A549 (cell line): ENCODE measurements at places on chromosomes 12 and 14.

- DNase-seq: no peak
These were observed 285.8 kb downstream of the ADGRD1 start for GRCh38 chr12:131239384-131240094.

- DNase-seq: peak; percentile 5
These were observed 279.9 kb downstream of the RPS29 start for GRCh38 chr14:49306152-49306751.

DNA sequence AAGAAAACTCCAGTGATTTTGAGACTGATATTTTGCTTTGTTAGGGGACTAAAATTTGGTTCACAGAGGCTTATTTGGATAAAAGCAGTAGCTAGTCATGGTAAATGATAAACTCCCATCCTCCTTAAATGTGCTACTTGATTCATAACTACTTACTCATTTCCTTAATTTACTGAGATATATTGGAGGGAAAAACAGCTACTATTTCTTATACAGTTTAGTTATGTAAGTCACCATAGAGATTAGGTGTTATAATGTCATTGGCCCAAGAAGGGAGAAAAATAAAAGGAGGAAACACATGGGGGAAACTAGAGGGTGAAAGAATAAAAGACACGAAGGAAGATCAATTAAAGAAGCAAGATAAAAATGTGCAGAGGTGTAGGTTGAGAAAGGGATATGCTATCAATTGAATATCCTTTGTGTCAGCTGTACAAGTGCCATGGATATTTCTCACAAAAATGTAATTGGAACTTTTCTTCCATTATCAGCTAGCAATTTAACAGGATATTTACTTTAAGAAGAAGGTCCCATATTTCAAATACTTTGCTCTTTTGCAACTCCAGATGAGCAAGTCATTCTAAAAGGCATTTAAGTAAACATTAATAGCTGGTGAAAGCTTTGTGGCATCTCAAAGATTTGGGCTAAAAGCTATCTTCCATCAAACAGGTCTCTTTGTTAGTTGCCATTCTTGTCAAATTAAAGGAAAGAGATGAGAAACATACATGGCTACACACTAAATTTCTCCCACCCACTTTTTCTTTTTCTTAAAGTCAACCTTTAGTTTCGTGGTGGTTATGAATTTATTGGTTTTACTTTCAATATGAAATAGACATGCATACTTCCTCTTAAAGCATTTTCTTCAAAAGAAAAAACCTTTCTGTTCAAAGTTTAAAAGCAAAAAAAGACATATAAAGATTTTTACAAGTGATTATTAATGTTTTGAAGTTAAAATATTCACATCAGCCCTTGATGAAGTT, 439.5 kb downstream of the CCER1 start:
- DNase-seq: peak; percentile 2

DNA sequence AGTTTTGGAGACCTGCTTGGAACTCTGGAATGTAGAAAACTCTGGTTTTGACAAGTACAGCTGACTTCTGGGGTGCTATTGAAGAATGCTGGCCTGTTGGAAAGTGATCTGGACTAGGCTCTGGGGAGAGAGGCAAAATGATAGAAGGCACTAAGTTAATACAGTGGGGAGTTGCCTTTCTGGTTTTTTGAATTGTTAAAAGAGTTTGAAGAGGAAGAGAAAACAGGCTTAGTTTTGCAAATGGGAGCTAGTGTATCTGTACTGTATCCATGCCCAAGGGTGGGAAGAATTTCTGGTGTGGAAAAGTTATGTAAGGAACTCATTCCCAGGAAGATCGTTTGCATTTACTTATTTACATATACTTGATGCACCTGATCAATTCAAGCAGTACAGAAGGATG, 43.8 kb downstream of the C12orf75 start:
- DNase-seq: no peak

DNA sequence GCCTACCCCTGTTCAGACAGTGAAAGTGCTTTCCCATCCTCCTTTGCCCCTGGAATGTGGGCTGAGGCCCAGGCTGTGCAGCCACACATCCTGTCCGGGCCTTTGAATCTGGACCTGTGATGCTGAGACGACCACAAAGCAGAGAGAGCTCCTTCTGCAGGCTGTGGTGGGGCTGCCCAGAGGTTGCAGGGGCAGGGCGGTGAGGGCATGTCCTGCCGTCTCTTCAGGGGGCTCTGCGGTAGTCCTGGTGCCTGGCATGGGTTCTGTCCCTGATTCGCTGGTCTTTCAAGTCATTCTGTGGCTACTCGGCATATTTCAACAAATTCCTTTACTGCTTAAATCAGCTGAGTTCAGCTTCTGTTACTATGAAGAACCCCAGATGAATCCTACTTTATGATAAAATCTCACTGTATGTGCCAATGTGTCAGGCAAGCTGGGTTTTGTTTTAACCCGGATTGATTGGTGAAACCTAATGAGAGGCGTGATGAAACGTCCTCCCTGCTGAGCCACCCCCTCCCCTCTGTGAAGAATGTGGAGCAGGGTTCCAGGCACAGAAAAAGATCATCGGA, 63.4 kb upstream of the DICER1 start:
- no peak for DNase-seq

DNA sequence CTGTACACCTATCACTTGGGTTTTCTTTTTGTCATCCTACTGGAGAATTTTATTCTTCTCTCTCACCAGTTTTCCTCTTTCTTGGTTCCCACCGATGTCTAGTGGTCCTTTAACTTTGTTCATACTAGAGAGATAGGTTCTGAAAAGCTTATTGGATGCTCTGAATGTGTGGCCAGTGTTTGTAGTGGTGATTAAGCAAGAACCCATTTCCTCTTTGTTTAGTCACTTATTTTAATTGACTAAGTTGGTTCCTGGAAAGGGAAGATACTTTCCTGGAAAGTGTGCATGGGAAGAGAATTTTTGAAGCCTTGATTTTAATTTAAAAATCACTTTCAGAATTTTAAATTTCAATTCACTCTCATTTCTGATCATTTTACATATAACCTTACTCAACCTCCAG, 127.2 kb downstream of the OTOGL start:
- no peak for DNase-seq

DNA sequence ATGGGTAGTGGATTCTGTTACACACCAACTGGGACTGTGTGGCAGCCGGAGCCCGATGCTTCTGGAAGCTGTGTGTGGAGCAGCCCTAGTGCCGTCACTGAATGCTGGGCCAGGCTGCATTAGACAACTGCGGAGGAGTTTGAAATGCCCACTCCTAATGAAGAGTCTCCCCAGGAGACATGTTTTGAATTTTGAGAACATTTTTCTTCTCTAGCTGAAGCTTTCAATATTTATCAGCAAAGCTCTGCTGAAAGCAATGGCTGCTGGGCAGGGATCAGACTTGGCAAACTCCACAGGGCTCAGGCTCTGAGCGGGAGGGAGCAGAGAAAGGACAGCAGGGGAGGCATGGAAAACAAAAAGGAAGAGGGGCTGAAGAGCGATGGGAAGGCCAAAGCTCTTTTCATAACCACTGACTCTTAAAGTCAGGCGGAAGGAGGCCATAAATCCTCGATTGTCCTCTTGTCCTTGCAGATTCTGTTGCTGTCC, 189.1 kb downstream of the MON2 start:
- DNase-seq: no peak

DNA sequence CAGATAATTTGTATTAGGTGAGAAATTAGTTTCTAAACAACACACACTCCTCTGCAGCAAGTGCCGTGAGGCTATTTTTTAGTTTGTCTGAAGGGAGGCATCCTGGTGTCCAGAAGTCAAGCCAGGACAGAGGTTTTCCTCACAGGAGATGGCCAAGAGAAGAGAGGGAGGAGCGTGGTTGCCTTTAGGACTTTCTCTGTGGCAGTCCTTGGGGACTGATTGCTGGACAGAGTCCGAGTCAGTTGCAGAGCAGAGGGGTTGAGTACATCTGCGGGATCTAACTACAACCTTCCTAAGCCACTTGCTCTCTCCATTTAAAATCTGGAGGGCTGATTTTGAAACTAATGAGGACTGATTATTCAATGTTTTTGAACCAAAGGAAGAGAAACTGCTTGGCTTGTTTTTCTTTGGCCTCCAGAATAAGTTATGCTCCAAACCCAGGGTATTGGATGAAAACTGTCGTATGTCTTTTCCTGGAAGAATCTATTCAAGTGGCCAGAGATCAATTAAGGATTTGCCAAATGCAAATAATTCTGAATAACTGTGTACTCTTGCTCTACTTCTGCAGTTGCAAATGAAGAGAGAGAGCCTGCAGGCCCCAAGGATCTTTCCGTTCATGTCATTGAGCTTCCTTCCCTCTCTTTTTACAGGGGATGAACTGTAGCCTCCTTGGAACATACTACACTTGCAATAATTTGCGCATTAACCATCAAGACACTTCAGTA, 1.2 kb downstream of the SLCO1C1 start:
- no peak for DNase-seq

DNA sequence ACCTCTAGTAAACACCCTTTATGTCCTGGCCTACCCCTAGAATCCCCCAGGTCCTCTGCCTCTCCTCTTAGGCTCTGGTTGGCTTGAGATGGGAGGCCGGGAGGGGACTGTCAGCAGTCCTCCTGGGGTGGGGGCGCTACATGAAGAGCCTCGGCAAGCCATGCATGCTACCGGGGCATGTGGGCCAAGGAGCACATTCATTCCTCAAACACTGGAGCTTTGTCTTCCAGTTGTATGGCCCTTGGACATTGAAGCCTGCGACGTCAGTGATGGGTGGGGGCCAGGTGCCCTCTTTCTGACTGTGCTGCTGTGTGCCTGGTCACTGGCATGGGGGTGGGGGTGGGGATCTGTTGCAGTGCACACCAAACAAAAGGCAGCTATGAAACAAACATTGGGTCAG, 15.8 kb upstream of the CELA1 start:
- no peak for DNase-seq
